ENCODE measurements at places on chromosomes 11 and 22. TPM values are rescaled to one million over a fixed set of nuclear protein-coding genes. Genes with fewer than 3 reads are reported as not detected.

Gene RIMBP3C
- 0.14 TPM for total RNA-seq

DNA sequence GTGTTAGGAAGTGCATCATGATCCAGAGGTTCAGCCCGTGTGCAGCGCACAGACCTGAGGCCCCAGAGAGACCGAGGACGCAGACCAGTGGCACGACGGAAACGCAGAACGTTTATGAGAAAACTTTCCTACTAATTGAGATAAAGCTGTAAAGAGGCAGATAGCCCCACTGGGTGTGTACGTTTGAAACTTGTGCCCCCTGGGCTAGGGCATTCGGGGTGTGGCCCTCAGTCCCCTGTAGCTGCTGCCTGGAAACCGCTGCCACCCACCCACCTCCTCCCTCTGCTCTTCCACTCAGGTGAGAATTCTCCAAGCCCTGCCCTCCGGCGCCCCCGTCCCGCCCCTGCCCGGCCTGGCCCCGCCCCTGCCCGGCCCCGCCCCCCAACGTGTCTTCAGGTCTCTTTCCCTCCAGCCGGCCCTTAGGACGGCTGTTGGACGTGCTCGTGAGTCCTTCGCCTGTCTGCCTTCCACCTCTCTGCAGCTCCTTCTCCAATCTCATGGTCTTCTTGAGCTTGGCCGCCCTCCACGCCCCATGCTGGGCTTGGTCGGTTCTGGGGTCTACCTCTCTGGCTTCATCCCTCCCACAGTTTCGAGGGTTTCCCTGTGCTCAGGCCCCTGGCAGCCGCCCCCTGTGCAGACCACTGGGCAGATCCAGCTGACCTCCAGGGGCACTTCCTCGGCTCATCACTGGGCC is 12.1 kb downstream of the MAPK8IP2 start:
- peak; percentile 18 for DNase-seq
- peaks cover 18% of the 10 kb centered on the region for H3K27me3 ChIP-seq
- H3K36me3 ChIP-seq, result no peaks in the 10 kb centered on the region
- no peak overlapping the region for H3K27ac ChIP-seq
- no peak overlapping the region for H3K4me3 ChIP-seq
- H3K4me1 ChIP-seq, result no peaks in the 10 kb centered on the region

DNA sequence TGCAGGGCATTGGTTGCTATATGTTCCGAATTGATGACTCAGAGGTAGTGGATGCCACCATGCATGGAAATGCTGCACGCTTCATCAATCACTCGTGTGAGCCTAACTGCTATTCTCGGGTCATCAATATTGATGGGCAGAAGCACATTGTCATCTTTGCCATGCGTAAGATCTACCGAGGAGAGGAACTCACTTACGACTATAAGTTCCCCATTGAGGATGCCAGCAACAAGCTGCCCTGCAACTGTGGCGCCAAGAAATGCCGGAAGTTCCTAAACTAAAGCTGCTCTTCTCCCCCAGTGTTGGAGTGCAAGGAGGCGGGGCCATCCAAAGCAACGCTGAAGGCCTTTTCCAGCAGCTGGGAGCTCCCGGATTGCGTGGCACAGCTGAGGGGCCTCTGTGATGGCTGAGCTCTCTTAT is 5.4 kb upstream of the TTC36 start:
- no peaks in the 10 kb centered on the region for H3K27me3 ChIP-seq
- H3K36me3 ChIP-seq, result peaks cover 76% of the 10 kb centered on the region
- DNase-seq, result no peak
- no peak overlapping the region for H3K27ac ChIP-seq
- no peak overlapping the region for H3K4me3 ChIP-seq
- no peaks in the 10 kb centered on the region for H3K4me1 ChIP-seq

DNA sequence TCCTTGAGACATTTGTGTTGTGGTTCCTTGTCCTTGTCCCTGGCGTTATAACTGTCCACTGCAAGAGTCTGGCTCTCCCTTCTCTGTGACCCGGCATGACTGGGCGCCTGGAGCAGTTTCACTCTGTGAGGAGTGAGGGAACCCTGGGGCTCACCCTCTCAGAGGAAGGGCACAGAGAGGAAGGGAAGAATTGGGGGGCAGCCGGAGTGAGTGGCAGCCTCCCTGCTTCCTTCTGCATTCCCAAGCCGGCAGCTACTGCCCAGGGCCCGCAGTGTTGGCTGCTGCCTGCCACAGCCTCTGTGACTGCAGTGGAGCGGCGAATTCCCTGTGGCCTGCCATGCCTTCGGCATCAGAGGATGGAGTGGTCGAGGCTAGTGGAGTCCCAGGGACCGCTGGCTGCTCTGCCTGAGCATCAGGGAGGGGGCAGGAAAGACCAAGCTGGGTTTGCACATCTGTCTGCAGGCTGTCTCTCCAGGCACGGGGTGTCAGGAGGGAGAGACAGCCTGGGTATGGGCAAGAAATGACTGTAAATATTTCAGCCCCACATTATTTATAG is 23.0 kb downstream of the MYBPC3 start:
- no peaks in the 10 kb centered on the region for H3K27me3 ChIP-seq
- H3K27ac ChIP-seq, result peak overlapping the region; percentile 35
- DNase-seq, result no peak
- H3K4me1 ChIP-seq, result peaks cover 7% of the 10 kb centered on the region
- H3K4me3 ChIP-seq, result no peak overlapping the region
- peaks cover 25% of the 10 kb centered on the region for H3K36me3 ChIP-seq

- no peak overlapping the region for H3K27ac ChIP-seq
- DNase-seq, result no peak
- H3K36me3 ChIP-seq, result no peaks in the 10 kb centered on the region
- H3K4me1 ChIP-seq, result no peaks in the 10 kb centered on the region
- no peak overlapping the region for H3K4me3 ChIP-seq
- no peaks in the 10 kb centered on the region for H3K27me3 ChIP-seq
Observed at GRCh38 chr11:62463121-62463542, 44.3 kb downstream of the SCGB1A1 start.

GRCh38 chr22:49403102-49403501 is 424.6 kb downstream of the BRD1 start:
- DNase-seq, result no peak
- H3K27ac ChIP-seq, result no peak overlapping the region
- H3K4me1 ChIP-seq, result no peaks in the 10 kb centered on the region
- no peak overlapping the region for H3K4me3 ChIP-seq
- H3K27me3 ChIP-seq, result no peaks in the 10 kb centered on the region

Gene RIC3
- total RNA-seq, result 0.96 TPM

GRCh38 chr11:128468111-128468510 is 119.2 kb downstream of the ETS1 start:
- peaks cover 23% of the 10 kb centered on the region for H3K36me3 ChIP-seq
- H3K4me3 ChIP-seq, result no peak overlapping the region
- DNase-seq, result no peak
- peak overlapping the region; percentile 1 for H3K27ac ChIP-seq
- peaks cover 32% of the 10 kb centered on the region for H3K4me1 ChIP-seq
- H3K27me3 ChIP-seq, result no peaks in the 10 kb centered on the region

Gene NLRP10
- total RNA-seq, result 1.3 TPM

GRCh38 chr22:28514321-28514821 is 165.3 kb downstream of the TTC28 start:
- DNase-seq, result no peak
- peaks cover 42% of the 10 kb centered on the region for H3K27me3 ChIP-seq
- H3K4me1 ChIP-seq, result no peaks in the 10 kb centered on the region
- no peaks in the 10 kb centered on the region for H3K36me3 ChIP-seq
- no peak overlapping the region for H3K27ac ChIP-seq

Gene OR8G1
- not detected for total RNA-seq

DNA sequence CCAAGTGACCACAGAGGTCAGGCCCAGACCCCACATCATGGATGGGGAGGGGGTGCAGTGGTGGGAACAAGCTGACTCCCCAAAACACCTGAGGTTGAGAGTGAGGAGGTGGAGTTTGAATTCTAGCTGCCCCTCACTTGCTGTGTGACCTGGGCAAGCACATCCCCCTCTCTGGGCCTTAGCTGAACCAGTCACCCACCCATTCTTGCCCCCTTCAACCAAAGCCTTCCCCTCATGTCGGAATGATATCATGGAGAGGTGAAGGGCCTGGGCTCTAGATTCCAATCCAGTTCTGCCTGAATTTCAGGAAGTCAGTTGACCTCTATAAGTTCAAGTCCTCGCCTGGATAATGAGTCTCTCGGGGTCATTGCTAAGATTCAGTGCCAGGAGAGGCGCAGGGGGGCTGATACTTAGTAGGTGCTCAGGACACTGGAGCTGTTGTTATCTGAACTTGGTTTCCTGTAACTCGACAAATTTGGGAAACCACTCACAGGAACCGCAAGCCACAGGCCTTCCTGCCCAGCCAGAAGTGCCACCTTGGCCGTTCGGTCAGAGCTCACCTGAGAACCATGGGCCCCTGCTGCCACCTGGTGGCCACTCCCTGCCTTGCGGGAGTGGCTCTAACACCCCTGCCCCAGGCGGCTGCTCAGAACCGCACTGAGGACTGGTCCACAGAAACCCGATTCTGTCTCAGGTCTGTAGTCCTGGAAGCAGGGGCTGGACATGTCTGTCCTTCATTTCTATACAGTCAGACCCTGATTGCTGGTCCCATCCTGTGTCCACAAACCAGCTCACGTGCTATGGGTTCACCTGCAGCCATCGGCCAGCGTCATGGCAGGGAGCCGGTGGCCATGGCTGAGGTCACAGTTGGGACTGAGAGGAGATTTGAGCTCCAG is 6.9 kb downstream of the CDC42EP1 start:
- H3K36me3 ChIP-seq, result peaks cover 28% of the 10 kb centered on the region
- peak; percentile 82 for DNase-seq
- no peak overlapping the region for H3K4me3 ChIP-seq
- peaks cover 32% of the 10 kb centered on the region for H3K4me1 ChIP-seq

- no peak for DNase-seq
- no peak overlapping the region for H3K27ac ChIP-seq
- H3K4me3 ChIP-seq, result no peak overlapping the region
- no peaks in the 10 kb centered on the region for H3K36me3 ChIP-seq
Observed at GRCh38 chr22:43085658-43086606, 3.3 kb downstream of the TTLL1 start.

DNA sequence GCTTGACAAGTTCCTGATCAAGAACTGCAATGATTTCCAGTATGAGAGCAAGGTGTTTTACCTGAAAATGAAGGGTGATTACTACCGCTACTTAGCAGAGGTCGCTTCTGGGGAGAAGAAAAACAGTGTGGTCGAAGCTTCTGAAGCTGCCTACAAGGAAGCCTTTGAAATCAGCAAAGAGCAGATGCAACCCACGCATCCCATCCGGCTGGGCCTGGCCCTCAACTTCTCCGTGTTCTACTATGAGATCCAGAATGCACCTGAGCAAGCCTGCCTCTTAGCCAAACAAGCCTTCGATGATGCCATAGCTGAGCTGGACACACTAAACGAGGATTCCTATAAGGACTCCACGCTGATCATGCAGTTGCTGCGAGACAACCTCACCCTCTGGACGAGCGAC is 12.0 kb downstream of the YWHAH start:
- H3K27ac ChIP-seq, result no peak overlapping the region
- H3K36me3 ChIP-seq, result peaks cover 35% of the 10 kb centered on the region
- DNase-seq, result no peak
- no peaks in the 10 kb centered on the region for H3K27me3 ChIP-seq

DNA sequence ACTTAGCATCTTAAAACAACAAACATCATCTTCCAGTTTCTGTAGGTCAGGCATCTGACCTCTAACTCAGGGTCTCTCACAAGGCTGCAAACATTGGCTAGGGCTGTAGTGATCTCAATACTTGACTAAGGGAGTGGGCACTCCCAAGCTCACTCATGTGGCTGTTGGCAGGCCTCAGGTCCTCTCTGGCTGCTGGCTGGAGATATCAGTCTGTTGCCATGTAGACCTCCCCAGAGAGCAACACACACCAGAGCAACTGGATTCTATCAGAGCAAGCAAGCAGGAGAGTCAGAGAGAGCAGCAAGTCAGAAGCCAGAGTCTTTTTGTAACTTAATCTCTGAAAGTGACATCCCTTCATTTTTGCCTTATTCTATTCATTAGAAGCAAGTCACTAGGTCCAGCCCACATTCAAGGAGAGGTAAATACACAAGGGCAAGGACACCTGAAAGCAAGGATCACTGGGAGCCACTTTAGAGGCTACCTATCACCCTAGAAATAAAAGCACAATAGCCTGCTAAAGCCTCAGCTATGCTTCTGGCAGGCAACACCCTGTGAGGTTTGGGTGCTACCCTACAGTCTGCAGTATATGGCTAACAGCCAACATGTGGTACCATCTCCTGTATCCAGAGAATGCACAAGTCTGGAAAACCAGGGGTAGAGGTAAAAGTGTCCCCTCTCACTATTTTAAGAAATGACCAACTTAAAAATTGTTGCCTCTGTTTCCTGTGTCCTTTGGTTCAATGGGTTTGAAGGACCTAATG is 33.5 kb upstream of the CD44 start:
- no peaks in the 10 kb centered on the region for H3K27me3 ChIP-seq
- peaks cover 7% of the 10 kb centered on the region for H3K4me1 ChIP-seq
- no peak overlapping the region for H3K4me3 ChIP-seq
- no peak overlapping the region for H3K27ac ChIP-seq

- H3K4me1 ChIP-seq, result no peaks in the 10 kb centered on the region
- H3K36me3 ChIP-seq, result no peaks in the 10 kb centered on the region
- no peak overlapping the region for H3K27ac ChIP-seq
- DNase-seq, result no peak
- no peaks in the 10 kb centered on the region for H3K27me3 ChIP-seq
- no peak overlapping the region for H3K4me3 ChIP-seq
Observed at GRCh38 chr11:21254790-21255189, 585.4 kb downstream of the NELL1 start.

Gene KCTD14
- 1.5 TPM for total RNA-seq

All from MCF 10A (cell line).